ENCODE measurements at places on chromosomes 2 and 18.

- no peak for DNase-seq
These were observed 93.7 kb downstream of the DYNAP start for GRCh38 chr18:54684784-54685183.

- DNase-seq: no peak
These were observed 228.3 kb upstream of the ERBB4 start for GRCh38 chr2:212766921-212767320.

- no peak for DNase-seq
These were observed 31.7 kb downstream of the L3MBTL4 start for GRCh38 chr18:6382963-6383362.

- peak; percentile 48 for DNase-seq
These were observed 100.8 kb upstream of the ATP5MC3 start for GRCh38 chr2:175282300-175282699.

- no peak for DNase-seq
These were observed 389.6 kb upstream of the SALL3 start for GRCh38 chr18:78589916-78590437.

DNA sequence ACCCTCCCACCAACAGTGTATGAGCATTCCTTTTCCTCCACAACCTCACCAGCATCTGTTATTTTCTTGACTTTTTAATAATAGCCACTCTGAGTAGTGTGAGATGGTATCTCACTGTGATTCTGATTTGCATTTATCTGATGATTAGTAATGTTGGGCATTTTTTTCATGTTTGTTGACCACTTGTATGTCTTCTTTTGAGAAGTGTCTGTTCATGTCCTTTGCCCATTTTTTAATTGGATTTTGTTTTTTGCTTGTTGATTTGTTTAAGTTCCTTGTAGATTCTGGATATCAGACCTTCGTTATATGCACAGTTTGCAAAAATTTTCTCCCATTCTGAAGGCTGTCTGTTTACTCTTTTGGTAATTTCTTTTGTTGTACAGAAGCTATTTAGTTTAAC, 59.1 kb downstream of the SP100 start:
- no peak for DNase-seq

- DNase-seq: no peak
These were observed 70.5 kb upstream of the FAM117B start for GRCh38 chr2:202564226-202564625.

- no peak for DNase-seq
These were observed 136.5 kb upstream of the FN1 start for GRCh38 chr2:215572341-215572848.

Data from MV-4-11 (cell line).